ENCODE measurements at places on chromosomes 5 and 9.
A peak's percentile ranks its signal among the peaks of the same experiment; 100 is the strongest.

DNA sequence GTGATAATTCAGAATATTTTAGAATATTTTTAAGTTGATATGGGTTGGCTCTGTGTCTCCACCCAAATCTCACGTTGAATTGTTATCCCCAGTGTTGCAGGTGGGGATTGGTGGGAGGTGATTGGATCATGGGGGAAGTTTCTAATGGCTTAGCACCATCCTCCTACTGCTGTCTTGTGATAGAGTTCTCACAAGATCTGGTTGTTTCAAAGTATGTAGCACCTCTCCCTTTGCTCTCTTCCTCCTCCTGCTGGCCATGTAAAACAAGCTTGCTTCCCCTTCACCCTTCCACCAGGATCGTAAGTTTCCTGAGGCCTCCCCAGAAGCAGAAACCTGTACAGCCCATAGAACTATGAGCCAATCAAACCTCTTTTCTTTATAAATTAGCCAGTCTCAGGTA is 214.6 kb upstream of the C9orf72 start:
- DNase-seq, result no peak

DNA sequence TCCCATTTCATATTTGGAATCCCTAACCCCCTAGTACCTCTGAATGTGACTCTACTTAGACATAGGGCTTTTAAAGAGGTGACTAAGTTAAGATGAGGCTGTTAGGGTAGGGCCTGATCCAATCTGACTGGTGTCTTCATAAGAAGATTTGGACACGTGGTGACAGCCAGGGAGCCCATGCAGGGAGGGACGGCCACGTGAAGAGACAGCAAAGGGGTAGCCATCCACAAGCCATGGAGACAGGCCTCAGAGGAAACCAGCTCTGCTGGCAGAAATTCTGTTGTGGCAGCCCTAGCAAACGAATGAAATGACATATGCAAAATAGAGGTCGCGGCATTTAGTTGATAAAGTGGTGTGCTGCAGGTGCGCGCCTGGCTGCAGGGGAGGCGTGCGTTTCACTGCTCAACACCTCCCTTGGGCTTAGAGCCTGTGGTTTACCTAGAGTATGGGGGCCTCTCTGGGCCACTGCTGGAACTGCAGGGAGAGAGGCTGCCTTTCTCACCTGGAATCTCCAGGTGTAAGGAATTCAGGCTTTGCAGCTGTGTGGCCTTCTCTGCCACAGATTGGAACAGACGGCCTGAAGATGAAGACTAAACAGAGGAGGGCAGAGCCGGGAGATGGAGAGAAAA is 7.1 kb upstream of the AFAP1L1 start:
- DNase-seq, result peak; percentile 17

DNA sequence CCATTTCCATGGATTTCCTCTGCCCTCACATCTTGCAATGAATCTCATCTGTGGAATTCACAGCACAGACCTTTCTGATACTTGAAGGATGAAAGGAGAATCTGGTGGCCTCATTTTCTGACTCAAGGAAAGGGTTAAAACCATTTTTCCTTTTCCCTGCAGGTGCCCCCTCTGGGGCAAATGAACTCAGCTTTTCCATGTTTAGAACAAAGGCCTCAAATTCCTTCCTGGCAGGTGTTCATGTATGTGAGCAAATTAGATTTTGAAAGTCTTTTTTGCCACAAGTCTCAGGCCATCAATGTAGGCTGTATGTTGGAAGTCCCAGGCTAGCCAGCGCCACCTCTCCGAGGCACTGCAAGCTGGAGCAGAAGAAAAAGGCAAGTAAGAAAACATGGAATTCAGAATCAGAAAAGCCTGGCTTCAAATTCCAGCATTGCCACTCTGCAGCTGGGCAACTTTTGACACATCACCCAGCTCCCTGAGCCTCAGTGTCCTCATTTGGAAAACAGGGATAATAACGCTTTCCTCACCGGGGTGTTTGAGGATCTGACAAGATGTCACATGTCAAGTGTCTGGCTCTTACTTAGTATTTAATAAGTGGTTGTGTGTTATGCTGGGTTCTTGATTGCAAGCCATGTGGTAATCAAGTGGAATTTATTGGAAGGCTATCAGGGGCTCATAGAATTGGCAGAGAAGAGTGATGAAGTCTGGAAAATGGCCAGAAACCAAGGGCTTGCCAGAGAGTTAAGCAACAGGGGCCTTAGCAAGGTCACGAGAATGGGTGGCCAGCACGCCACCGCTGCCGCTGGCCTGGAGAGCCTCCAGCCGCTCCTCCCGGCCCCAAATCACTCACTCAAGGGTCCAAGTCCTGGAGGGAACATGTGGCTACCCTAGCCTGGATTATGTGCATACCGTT is 48.4 kb upstream of the SMIM23 start:
- no peak for DNase-seq

GRCh38 chr9:1952001-1952400 is 63.1 kb upstream of the SMARCA2 start:
- DNase-seq, result no peak

DNA sequence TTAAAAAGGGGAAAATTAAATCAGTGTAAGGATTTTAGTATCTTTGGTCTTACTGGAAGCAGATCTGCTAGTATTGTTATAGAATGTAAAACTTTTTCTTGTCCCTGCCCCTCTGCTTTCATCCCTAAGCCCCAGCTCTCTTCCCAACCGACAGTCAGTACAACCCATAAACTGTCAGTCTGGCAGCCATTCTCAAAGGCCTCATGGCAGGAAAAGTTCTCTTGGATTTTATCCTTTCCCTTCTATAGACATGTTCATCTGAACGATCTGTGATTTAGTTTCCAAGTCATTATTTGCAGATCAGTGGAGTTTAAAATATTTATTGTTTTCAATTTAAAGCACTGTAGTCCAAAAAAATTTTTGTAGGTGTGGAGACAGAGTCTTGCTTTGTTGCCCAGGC is 39.2 kb downstream of the ARRDC3 start:
- no peak for DNase-seq

DNA sequence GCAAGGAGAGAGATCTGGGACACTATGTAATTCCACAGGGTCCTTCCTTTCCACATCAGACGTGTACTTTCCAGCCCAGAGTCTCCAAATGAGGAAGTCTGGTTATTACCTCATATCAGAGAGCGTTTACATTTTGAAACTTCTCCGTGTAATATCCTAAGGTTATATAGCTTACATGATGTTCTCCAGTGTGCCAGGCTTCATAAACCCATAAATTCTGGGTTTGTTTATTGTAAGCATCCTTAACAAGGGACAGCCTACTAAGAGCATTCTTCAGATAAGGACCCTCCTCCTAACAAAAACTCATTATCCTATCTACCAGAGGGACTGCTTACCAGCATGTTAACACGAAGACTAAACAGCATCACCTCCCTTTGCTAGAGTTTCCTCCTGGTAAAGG is 17.9 kb downstream of the SRFBP1 start:
- DNase-seq, result no peak

DNA sequence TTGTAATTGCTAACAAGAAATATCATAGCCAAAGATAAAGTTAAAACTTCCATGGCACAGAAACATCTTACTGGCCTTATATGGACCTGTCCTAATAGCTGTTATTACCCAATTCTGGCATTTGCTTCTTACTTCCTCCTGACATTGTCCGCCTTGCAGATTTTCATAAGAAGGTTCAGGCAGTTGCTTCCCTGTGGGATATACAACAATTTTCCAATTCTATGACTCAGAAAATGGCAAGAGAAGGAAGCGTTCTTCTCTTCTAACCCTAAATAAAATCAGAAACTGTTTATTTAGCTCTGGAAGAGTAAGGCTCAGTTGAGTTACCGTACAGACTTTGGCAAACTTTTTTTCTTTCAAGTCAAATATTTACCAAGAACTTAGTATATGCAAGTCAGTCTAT is 1.7 kb downstream of the PRKAA1 start:
- no peak for DNase-seq

GRCh38 chr5:55410845-55411244 is 103.1 kb downstream of the MTREX start:
- DNase-seq, result no peak

GRCh38 chr5:123855609-123856008 is 343.6 kb downstream of the CSNK1G3 start:
- no peak for DNase-seq

- DNase-seq, result no peak
These were observed 54.3 kb upstream of the TXNDC8 start for GRCh38 chr9:110391826-110392485.

- no peak for DNase-seq
These were observed 28.7 kb downstream of the CDKN2A start for GRCh38 chr9:21965401-21965951.

DNA sequence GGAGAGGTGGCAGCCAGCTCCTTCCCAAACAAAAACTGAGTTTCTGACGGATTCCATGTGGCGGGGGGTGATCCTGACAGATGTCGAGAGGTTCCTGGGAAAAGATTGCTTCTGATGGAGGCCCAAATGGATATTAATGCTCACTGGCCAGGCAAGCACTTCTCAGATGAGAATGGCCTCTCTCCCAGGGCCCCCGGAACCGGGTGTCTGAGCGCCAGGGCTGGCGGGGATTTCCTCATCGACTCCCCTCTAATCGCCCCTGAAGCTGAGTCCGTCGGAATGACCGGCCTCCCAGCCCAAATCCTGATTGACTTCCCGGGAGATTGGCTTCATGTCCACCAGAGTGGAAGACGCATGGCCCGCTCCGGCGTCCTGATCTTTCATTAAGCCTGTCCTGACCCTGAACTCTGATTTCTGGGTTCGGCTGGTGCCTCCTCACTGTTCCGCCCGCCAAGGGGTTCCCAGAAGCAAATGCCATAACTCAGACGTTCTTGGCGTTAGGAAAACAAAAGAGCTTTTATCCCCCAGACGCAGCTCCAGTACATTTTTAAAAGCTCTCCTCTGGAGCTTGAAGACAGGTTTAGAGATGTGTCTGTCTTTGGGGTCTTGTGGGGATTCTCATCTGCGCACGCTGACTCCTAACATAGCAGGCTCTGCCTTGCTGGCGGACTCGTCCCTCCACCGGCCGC is 17.6 kb downstream of the FIBCD1 start:
- no peak for DNase-seq

GRCh38 chr5:98804066-98804465 is 30.6 kb downstream of the RGMB start:
- DNase-seq, result no peak

GRCh38 chr9:119027901-119028699 is 341.1 kb downstream of the BRINP1 start:
- no peak for DNase-seq

- DNase-seq, result no peak
These were observed 118.6 kb downstream of the UNC13B start for GRCh38 chr9:35280399-35280798.

Measured in stimulated activated CD8-positive, alpha-beta memory T cell treated with anti-CD3 and anti-CD28 coated beads, Interleukin-15, amount 100 ng/mL, for 1 hour (primary cell).